ENCODE measurements at places on chromosomes 5 and 9.

DNA sequence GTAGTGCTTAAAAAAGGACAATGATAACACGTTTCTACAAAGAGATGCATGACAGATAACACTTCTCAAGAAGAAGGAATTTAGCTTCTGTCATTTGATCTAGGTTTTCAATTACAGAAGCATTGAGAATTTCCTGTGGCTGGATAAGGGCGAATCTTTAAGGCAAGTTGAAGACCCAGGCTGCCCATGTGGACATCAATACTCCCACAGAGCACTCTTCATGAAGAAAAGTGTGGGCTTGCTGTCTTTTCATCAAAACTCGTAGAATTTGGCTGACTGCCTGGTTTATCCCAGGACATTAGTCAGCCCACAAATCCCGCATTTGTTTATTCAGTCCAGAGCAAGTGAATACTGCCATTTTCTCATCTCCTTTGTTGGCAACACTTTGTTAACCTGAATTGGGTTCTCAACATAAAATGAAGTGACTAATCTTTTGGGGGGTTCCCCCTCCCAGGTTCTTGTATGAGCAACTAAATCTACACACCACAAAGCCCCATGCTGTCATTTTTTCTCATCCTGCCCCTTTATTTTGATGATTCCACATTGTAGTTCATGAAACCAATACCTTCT, 43.4 kb upstream of the CDKN2B start:
- DNase-seq, result peak; percentile 16

- DNase-seq, result no peak
These were observed 230.8 kb downstream of the ZNF608 start for GRCh38 chr5:124515497-124516245.

DNA sequence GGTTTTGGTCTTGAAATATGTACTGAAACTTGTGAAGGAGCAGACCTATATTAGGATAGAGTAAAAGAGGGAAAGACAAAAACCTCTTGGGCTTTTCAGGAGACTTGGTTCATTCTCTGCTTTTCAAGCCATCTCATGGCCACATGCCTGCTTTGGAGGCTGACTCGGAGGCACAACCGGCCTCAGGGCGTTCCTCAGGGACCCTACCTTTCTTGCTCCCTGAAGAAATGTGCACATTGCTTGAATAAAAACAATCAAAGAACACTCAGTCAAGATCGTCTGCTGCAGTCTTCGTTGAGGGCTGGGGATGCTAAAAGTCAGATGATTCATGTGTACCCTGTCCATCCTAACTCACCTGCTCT, 994 bp downstream of the IRGM start:
- no peak for DNase-seq

DNA sequence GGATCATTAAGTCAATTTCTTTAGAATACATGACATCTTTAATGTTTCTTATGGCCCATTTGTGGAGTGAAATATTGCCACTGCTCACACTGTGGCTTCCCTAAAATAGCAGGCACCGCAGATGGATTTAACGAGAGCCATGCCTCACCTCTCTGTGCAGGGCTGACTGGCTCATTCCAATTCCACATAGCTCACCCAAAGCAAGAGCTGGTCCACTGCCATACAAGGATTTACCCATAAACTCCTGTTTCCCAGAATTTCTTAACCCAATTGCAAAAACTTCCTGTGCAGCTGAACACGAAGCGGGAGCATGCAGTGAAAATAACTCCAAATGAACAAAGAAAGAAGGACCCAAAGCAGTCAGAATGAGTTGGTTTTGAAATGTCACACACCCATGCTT, 159.5 kb downstream of the BAAT start:
- no peak for DNase-seq

DNA sequence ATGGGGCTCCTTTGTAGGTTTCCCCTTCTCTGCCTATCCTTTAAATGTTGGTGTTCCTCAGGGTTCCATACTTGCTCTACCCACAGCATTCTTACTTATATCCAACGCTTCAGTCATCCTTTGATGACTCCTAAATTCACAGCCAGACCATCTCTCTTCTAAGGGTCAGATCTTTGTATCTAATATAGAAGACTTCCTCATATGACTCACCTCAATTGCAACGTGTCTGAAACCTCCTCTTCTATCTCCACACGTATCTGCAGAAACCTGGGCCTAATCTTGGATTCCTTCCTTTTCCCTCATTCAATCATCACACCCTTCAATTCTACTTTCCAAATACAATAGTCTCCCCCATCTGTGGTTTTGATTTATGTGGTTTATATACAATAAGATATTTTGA, 68.3 kb downstream of the HMGCR start:
- DNase-seq, result no peak

DNA sequence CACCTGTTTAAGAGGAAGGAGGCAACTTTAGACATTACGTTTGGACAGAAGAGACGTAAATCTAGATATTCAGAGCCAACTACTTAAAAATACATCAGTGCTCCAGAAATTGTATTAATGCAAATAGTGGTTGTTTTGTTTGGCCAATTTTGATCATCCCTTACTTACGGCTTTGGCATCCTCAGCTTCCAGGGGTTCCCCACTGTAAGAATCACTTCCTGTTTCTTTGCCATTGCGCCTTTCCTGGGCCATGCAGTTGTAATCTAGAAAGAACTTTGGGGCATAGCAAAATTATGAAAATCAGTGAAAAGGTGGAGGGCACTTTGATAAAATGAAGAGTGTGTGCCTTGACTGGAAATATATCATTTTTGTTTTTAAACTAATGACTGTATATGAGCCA, 537.2 kb upstream of the TLE4 start:
- DNase-seq, result no peak

DNA sequence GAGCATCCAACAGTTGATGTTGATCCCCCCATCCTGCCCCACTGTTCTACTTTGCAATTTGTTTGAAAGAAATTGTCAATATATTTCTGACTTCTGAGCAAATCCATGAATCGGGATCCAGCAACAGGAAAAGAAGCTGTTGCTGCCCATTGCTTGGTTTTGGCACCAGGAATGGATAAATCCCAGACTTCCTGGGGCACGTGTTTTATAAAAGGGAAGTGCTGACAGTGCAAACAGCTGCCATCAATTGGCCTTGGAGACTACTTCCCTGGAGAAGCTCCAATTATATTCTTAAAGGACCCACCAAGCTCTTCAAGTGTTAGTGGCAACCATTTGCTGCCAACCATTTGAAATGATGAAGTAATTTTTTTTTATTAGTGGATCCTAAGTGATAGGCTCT, 13.7 kb downstream of the STK32A start:
- DNase-seq, result no peak

DNA sequence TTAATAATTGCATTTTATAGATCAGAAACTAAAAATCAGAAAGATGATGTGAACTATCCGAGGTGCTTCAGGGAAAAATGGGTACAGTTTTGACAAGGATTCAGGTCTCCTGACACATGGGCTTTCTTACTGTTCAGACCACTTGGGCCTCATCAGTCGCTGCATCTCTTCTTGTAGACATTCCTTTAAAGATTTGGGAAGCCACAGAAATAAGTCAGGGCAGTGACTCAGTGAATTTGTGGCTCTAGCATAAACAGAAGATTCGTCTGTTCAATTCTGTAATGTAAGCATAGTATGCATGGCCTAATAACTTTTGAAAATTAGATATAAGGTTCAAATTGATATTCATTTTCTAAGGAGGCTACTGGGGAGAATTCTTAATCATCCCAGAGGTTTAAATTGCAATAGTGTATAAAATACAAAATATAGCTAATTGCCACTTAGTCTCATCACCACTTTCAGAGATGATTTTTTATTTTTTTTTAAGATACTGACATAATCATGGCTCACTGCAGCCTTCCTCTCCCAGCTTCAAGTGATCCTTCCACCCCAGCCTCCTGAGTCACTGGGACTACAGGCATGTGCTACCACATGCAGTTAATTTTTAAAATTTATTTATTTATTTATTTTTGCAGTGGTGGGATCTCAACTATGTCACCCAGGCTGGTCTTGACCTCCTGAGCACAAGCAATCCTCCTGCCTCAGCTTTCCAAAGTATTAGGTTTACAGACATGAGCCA, 48.9 kb downstream of the RASEF start:
- DNase-seq, result no peak

- DNase-seq, result no peak
These were observed 654.7 kb downstream of the LRRC70 start for GRCh38 chr5:63233361-63233760.

DNA sequence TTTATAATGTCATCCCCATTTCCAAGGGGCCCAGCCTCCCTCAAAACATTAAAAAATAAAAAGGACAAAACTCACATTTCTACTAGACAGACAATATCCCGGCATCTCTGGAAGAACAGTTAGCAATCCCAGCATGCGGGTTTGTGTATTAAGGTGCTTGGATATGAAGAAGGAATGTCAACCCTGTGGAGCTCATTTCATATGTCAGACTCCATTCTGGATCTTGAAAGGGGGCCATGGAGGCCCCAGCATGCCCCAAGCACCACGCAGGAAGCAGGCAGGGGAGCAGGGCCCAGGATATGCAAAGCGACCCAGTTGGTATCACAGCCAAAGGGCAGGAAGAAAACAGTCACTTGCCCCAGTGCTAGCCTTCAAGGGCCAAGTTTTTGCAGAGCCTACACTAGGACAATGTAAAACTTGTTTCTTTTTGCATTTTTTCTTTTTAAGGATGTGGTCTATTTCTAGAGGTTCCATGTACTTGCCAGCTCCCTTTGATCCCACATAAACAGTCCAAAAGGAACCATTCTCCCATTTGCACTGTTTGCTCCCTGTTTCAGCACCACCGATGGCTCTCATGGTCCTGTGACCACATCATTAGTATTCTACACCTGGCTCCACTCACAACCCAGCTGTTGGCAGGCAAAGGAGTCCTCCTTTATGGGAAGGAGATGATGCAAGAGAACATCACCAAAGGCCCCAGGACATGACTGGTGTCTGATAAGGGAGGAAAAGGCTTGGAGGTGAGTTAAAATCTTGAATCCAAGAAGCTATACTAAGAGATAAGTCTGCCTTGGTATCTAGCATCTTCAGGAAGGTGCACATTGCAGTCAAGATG, 58.3 kb downstream of the FGF1 start:
- no peak for DNase-seq

- DNase-seq, result peak; percentile 48
These were observed 70.5 kb downstream of the PIK3R1 start for GRCh38 chr5:68285851-68286611.

- DNase-seq, result no peak
These were observed 13.7 kb downstream of the BRD3 start for GRCh38 chr9:134053941-134054761.

GRCh38 chr5:150077060-150077459, 9.3 kb downstream of the CSF1R start:
- DNase-seq, result no peak

- DNase-seq, result no peak
These were observed 2.6 kb upstream of the SMC5 start for GRCh38 chr9:70256123-70256551.

DNA sequence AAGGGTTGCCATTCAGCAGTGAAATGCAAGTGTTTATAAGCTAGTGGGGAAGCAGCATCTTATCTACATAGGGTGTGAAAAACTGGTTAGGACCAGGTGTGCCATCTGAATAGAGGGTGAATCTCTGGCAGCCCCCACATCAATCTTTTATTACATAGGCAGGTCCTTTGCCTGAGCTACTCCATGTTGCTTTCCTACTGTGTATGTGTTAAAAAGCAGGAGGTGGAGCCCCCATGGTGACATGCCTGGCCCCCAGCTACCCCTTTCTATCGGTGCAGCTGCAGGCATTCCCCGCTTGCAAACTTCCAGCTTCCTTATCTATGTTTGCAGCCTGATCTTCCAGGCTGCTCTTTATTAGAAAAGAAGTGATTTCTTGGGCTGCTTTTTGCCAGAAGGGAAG, 353.5 kb downstream of the SPATA31D1 start:
- no peak for DNase-seq

GRCh38 chr9:122217640-122218039, 11.1 kb downstream of the LHX6 start:
- no peak for DNase-seq

DNA sequence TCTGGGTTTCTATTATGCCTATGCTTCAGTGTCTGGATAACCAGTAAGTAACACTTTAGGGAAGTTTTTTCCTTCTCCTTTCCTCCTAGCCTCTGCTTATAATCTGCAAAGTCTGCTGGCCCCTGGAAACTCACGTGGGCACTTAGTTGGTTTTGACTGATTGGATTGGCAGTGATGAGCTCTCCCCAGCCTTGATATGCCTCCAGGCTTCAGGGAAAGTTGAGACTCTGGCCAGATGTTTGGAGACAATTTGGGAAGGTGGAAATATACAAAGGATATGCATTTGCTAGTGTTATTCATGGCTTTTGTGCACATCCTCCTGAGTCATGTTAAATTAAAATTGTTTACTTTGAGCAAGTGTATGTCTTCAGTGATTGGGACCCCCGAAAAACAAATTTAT, 160.2 kb upstream of the IL12B start:
- no peak for DNase-seq

GRCh38 chr9:126833020-126833419, 27.4 kb upstream of the ZBTB34 start:
- no peak for DNase-seq

GRCh38 chr9:36154331-36154952, 14.7 kb upstream of the CCIN start:
- no peak for DNase-seq

GRCh38 chr9:133701981-133702797, 36.0 kb downstream of the SARDH start:
- DNase-seq, result peak; percentile 72

GRCh38 chr9:133161547-133161950, 2.2 kb downstream of the GBGT1 start:
- DNase-seq, result no peak

GRCh38 chr5:152104211-152104610, 179.6 kb upstream of the GLRA1 start:
- DNase-seq, result no peak

DNA sequence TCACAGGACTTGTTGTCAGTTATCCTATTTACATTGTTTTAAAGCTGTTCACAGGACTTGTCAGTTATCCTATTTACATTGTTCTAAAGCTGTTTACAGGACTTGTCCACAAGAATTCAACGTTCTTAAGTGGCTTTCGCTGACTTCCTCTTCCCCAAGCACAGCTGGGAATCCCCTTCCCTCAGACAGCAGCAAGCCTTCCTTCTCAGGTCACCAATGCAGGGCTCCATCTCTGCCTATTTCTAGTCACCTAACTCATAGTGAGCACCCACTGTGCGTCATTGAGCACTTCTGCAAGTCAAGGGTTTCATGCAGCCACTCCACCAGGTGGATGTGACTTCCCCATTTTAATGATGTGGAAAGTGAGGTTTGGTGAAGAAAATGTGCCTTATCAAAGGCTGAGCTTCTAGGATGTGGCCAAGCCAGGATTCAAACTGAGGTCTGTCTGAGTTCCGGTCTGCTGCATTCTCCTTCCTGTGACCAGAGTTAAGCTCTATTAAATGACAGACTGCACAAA, 109.8 kb upstream of the ZNF462 start:
- no peak for DNase-seq

DNA sequence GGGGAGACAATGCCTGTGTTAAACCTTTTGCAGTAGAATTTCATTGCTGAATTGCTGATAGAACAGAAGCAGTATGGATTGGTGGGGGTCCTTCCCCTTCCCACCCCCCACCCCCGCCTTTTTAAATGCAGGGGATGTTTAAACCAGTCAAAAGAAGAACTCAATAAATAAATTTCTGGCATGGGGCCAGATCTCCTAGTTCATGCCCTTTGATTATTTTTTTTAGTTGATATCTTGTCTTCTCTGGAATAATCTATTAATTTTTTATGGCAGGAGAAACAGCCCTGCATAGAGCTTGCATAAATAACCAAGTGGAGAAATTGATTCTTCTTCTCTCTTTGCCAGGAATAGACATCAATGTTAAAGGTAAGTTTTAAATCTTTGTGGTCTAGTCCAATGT, 72.8 kb downstream of the SLF1 start:
- no peak for DNase-seq

- no peak for DNase-seq
These were observed 25.1 kb downstream of the POLK start for GRCh38 chr5:75536694-75537360.

Measured in central memory CD4-positive, alpha-beta T cell (primary cell).